ENCODE measurements at places on chromosomes 3 and 15.
A peak's percentile ranks its signal among the peaks of the same experiment; 100 is the strongest.

DNA sequence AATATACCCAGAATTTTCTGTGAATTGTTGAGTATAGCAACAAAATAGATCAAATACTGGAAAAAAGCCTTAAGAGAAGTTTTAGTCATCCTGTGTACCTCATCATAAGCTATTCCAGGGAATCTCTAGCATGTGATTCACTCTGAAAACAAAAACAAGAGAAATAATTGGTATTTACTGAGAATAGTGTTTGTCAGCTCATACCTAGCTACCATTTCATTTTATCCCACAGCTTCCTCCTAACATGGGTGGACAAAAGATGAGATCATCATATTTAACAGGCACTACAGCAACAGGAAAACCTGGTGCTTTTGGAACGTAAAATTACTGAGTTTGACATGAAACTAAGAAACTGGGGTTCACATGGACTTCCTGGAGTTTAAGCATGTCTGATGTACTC lies 753.5 kb upstream of the NECTIN3 start:
- DNase-seq: no peak

GRCh38 chr3:140186421-140186920 lies 251.5 kb downstream of the CLSTN2 start:
- no peak for DNase-seq

- DNase-seq: peak; percentile 59
Observed at GRCh38 chr3:135229018-135229495, 434.0 kb downstream of the EPHB1 start.

DNA sequence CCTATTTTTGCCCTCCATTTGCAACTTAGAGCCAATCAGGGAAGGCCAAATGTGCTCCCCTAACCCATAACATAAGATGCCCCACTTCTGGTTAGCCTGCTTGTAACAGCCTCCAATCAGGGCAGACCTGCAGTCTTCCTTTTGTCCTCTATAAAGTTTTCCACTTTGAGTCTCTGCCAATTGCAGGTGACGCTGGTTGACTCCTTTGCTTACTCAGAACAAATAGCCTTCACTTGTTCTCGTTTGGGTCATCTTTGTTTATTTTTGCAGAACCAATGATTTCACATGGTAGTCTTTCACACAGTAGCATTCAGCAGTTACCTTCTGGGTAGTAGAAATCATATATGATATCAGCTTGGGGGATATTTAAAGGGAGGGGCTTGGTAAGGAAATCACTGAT lies 225.6 kb downstream of the MINAR1 start:
- no peak for DNase-seq

DNA sequence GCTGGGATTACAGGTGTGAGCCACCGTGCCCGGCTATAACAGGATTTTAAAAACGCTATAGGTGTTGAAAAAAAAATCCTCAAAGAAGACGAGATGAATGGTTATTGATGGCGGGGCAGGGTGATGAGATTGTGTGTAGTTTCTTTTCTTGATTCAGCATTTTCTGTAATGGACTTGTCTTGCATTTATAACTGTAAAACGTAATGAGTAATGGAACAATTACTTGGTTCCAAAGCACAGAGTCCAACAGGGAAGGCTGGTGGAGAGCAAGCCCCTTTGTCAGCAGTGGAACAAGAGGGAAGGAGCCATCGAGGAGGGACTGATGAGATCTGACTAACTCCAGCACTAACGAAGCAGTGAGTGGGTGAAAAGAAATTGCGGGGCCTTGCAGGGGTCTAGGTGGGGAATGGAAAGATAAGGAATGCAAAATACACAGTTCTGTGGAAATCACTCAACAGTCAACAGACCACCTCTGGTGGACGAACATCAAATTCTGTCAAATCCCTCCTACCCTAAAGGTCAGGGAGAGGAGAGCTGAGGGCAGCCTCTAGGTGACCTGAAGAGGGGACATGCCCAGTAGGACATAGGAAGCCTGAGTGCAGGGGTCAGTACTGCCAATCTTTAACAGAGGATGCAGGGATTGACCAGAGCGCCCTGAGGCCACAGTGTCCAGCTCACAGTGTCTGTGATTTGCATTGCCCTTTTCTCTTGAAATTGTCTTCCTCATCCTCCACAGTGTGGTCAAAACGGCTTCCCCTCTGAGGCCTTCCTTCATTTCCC lies 23.1 kb upstream of the CDCP1 start:
- DNase-seq: no peak

GRCh38 chr15:87608238-87609028 lies 648.1 kb downstream of the NTRK3 start:
- no peak for DNase-seq

DNA sequence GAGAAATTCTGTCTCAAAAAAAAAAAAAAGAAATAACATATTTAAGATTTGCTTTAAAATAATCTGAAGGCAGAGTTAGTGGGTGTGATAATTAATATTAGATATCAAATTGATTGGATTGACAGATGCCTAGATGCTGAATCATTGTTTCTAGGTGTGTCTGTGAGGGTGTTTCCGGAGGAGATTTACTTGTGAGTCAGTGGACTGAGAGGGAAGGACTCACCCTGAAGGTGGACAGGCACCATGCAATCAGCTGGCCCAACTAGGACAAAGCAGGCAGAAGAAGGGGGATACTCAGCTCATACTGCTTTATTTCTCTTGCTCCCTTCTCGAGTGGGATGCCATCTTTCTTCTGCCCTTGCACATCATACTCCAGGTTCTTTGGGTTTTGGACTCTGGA lies 16.7 kb upstream of the RPL24 start:
- no peak for DNase-seq

DNA sequence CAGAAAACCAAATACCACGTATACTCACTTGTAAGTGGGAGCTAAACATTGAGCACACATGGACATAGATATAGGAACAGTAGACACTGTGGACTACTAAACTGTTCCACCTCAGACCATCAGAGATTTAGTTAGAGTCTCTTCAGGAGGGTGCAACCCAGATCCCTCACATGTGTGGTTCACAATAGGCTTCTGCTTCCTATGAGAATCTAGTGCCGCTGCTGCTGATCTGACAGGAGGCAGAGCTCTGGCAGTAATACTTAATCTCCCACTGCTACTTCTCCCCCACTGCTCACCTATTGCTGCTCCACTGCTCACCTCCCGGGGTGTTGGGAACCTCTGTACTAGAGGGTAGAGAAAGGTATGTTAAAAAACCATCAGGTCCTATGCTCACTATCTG lies 533.3 kb downstream of the NSUN3 start:
- no peak for DNase-seq

DNA sequence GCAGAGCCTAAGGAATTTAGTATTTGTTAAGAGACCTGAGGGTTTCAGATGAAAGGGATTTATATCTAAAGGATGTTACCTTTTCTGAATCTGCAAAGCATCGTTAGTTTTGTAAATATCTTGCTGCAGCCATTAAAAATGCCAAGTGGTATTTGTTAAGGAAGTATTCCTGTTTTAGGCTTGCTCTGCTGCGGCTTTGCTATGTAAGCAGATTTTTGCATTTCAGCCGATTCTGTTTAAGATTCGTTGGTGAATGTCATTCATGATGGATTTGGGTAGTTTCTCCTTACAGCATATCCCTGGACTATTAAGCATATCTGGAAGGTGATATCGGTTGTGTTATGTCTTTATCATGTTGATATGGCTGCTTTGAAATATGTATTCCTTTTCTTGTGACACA lies 1.0 kb downstream of the USP8 start:
- no peak for DNase-seq

DNA sequence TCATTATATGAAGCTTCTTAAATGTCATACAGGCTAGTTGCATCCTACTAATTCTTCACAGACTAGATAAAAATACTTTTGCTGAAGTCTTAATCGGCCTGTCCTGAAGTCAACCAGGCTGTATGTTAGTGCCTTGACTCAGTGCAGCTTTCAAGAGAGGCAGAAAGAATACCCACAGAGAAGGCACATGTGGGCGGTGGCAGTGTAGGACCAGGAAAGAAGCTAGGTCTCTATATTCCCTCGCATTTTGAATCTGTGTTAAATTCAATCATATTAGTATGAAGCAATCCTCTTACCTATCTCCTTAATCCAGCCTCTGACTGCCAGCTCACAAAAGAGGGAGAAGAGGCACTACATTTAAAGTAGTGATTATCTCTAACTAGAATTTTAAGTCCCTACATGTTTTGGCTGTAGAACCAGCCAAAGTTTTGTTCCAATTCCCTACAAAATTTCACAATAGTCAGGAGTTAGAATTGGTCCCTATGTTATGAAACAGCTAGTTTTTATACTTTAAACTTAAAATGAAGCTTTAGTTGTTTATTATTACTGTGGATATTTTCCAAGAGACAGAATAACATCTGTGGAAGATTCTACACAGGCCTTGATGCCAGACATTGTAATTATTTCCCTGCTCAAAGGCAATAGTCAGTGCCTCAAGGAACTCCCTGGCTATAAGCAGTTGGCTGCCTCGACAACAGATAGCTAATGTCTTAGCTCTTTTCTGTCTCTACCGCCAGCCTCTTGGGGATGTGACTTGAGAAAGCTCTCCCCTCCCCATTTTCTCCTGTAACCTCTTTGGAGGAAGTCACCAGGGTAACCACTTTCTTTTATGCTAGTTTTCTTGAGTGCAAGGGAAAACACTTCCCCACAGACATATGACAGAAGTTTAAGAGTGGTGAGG lies 31.9 kb downstream of the CRTC3 start:
- DNase-seq: no peak

- no peak for DNase-seq
Observed at GRCh38 chr15:29252234-29252633, 17.4 kb downstream of the NSMCE3 start.

GRCh38 chr15:70433586-70434324 lies 329.6 kb downstream of the UACA start:
- DNase-seq: no peak

- DNase-seq: no peak
Observed at GRCh38 chr3:29899021-29899420, 618.1 kb downstream of the RBMS3 start.

GRCh38 chr3:110021659-110022058 lies 684.3 kb upstream of the DPPA4 start:
- no peak for DNase-seq

GRCh38 chr3:142027735-142028134 lies 121.6 kb downstream of the TFDP2 start:
- no peak for DNase-seq

GRCh38 chr3:143865302-143865701 lies 17.0 kb upstream of the SLC9A9 start:
- no peak for DNase-seq

GRCh38 chr15:94360251-94360685 lies 128.9 kb downstream of the MCTP2 start:
- DNase-seq: no peak

DNA sequence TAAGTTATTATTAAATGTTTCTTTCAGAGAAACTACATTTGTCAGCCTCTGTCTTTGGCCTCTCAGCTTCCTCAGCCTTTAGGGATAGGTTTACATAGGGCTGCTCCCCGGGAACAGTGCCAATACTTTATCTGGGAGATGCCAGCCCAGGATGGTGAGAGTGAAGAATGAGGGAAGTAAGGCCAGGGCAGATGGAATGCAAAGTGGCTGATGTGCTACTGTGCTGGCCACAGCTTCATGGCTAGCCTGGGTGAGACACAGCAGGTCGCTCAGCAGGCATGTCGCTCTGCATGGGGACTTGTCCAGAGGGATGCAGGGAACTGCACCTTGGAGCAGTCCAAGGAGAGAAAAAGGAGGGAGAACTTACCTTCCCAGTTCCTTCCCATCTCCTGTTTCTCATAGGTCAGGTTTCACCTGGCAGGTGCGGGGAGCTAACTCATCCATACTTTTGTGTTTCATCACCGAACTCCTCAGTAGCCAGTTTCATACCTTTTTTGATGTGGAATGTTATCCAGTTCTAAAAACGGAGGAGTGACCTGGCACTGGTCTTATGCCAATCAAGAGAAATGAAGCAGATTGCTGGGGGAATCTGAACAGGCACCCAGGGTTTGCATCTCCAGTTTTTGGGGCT lies 30.9 kb upstream of the C15orf39 start:
- DNase-seq: no peak

DNA sequence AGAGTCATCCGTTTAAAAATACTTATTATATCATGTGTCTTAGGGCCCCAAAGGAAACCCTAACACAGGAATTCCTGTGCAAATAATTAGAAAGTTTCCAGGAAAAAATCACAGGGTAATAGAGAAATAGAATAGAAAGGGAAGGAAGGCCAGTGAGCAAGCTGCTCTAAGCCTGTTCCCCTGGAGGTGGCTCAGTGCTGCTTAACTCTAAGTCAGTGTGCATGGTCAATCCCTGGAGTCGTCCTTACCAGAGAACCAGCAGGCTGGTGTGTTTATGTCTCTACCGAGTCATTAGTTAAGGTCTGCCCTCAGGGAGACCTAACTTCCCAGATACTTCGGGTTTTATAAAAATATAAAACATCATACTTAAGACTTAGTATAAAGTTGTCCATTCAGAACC lies 21.0 kb upstream of the MCF2L2 start:
- no peak for DNase-seq

DNA sequence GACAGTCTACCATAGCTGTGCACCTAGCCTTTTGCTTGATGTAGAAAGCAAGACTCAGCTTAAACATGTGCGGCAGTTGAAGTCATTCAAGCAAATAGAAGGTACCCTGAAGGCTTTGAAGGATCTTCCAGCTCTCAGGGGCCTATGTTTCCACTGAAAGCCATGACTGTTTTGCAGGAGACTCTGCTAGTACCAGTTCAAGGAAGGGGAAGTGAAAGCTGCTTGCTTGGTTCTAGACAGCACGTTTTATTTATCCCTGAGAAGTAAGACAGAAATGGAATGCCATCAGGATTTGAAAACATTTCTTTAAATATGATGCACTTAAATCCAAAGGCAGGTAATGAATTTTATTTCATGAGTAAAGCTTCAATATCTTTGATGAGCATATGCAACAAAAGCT lies 311.4 kb downstream of the PDCD6IP start:
- DNase-seq: no peak

DNA sequence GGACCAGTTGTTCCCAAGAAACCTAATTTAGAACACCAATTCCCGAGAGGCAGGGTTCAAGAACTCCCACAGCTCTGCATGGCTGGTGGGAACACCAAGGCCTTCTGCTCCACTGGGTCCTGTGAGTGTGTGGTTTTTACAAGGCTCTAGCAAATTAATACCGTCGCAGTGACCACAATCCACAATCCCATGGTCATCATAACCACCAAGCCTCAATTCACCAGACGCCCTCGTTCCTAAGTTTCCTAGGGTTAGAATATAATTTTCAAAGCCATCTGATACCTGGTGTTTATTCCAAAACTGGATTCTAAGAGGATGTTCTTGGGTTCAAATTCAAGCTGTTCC lies 114.9 kb upstream of the RPL32 start:
- no peak for DNase-seq

DNA sequence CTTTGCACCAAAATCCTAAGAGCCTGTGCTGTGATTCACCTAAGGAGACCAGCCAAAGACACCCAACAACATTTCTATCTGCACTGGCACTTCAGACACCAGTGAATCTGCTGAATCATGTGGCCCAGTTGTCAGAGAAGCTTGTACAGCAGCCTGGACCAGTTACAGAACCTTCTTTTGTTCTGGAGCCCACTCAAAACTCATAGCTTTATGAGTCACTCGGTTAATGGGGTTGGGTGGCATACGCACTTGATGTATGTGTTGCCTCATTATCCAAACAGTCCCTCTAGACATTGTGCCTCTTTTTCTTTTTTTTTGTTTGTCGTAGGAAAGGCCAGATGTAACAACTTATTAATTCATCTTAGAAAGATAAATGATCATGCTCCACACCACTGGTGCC lies 25.6 kb upstream of the GOLGA6L2 start:
- DNase-seq: no peak

Measured in osteocyte (in vitro differentiated cells).